Stimulated activated CD8-positive, alpha-beta memory T cell treated with anti-CD3 and anti-CD28 coated beads, Interleukin-4, amount 100 ng/mL, for 1 hour (primary cell): ENCODE measurements at places on chromosomes 3 and 15.

- no peak for DNase-seq
Observed at GRCh38 chr3:182609575-182610156, 183.6 kb upstream of the ATP11B start.

GRCh38 chr3:23004971-23005370 lies 198.2 kb upstream of the UBE2E2 start:
- DNase-seq, result no peak

- no peak for DNase-seq
Observed at GRCh38 chr3:128205558-128206145, 52.4 kb downstream of the EEFSEC start.

GRCh38 chr3:134852893-134853351 lies 57.9 kb downstream of the EPHB1 start:
- DNase-seq, result no peak

- no peak for DNase-seq
Observed at GRCh38 chr15:98387866-98388265, 260.5 kb upstream of the IGF1R start.

DNA sequence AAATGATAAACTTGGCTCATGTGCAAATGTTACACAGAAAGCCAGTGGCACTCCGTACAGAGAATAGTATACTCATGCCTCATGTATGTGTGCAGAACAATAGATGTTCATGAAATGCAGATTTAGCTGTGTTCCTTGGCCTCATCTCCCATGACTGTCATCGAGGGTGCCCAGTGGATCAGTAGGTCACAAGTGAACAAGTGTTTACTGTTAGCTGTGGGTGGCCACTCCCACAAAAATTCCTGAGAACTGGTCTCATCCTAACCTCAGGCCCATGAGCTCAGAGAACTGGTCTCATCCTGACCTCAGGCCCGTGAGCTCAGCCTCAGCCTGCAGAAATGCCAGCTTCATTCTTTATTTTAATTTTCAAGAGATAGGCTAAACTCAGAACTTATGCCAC lies 124.1 kb downstream of the GADL1 start:
- no peak for DNase-seq

DNA sequence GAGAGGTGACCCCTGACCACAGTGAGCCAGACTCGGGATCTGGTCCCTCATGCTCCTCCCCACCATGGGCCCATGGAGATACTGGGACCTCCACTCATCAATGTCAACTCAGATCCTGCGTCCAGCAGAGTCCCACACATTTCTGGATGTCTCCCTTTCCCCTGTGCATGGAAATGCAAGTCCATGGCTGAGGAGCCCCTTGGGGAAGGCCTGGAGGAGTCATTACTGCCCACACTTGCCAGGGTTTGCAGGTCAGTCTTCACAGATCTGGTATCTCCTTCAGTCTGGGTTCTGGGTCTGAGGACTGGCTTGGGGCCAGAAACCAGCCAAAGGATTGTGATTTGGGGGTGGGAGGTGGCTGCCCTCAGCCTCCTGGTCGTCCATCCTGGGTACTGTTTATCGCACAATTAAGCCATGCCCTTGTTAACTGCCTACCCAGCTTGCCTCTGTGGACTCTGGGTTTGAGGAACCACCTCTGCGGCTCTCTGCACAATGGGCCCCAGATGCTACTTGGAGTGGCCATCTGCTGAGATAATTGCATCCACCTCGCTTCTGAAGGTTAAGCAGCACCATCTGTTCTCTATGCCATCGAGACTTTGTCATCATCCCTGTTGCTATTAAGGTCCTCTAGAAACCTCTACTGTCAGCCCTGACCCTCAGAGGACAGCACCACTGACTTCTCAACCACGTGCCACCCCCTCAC lies 49.9 kb upstream of the KLF13 start:
- DNase-seq, result no peak

- DNase-seq, result no peak
Observed at GRCh38 chr3:178120367-178120766, 415.9 kb upstream of the KCNMB2 start.

DNA sequence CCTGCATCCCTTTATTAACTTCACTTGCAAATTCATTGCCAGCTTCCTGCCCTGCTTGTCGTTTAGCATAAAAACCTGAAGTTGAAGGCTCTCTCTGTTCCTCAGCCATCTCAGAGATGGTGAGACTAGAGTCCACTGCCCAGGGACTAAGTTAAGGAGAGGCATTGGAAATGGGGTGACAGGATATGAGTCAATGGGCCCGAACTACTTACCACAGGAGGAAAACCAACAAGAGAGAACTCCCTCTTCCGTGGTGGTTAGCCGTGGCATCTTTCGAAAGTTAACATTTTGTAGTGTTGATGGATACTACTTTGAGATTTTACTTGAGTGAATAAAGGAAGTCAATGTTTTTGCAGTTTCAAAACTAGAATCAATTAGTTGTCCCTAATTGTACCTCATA lies 65.3 kb downstream of the LRTM1 start:
- DNase-seq, result no peak

GRCh38 chr15:67593562-67593961 lies 51.1 kb downstream of the MAP2K5 start:
- DNase-seq, result no peak

GRCh38 chr15:87089551-87089950 lies 1009.9 kb downstream of the AGBL1 start:
- no peak for DNase-seq

DNA sequence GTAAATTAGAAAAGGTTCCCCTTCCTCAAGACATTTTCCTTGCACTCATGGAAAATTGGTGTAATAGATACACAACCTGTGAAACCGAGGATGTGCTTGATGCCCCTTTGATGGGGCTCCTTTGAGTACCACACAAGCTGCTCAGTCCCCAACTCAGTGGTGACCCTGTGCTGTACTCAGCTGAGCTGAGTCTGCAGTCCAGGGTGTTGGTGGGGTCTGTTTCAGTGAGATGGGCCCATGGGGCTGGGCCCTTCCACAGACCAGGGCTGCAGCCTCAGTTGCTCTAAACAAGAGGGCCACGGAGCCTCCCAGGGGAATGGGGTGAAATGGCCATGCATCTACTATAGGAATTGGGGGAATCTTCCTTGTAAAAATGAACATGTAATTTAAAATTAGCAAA lies 39.3 kb downstream of the KY start:
- DNase-seq, result no peak

DNA sequence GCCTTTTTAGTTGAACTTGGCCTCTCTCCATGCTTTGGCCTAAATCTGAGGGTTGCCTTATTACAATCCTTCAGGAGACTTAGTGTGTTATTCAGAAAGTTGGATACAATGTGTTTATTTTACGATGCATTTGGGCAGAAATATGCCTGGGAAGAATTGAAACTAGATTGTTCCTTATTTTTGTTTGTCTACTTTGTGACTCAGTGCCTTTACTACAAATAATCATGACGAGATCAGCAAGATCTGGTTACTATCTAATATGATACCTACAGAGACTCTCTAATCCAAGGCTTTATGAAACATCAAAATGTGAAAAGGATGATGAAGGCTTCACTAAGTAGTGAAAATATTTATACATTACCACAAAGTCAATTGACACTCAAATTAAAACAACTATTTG lies 82.2 kb downstream of the RBMS3 start:
- no peak for DNase-seq

DNA sequence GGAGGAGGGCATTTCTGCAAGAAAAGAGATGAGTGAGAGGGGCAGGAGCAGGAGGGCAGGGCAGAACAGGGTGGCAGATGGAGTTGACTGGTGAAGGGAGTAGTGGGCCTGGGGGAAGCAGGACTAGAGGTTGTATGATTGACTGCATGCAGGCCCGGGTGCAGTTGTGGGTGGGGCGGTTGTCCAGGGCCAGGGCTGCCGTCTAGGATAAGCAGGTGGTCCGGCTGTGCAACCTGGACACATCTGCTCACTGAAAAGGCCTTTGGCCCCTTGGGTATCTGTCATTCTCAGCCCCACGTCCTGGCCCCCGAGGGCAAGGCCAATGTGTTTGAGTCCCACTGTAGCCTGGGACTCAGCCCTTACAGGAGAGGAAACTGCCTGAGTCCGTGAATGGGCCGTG lies 25.4 kb downstream of the ALS2CL start:
- DNase-seq, result no peak

DNA sequence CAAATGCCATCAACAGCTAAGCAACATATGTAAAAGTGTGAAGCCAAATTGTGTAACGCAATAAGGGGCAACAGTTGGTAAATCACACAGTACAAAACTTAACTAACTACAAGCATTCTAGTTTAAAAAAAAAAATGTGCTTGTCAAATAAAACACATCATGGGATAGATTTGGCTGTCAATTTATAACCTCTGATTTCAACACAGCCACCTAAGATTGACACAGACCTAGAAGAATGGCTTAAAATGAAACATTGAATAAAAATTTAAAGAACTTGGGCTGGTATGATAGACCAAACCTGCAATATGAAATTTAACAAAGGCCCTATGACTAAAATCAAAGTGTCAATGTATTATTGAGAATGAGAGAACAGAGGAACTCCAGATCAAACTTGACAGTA lies 148.4 kb downstream of the NR1I2 start:
- no peak for DNase-seq

DNA sequence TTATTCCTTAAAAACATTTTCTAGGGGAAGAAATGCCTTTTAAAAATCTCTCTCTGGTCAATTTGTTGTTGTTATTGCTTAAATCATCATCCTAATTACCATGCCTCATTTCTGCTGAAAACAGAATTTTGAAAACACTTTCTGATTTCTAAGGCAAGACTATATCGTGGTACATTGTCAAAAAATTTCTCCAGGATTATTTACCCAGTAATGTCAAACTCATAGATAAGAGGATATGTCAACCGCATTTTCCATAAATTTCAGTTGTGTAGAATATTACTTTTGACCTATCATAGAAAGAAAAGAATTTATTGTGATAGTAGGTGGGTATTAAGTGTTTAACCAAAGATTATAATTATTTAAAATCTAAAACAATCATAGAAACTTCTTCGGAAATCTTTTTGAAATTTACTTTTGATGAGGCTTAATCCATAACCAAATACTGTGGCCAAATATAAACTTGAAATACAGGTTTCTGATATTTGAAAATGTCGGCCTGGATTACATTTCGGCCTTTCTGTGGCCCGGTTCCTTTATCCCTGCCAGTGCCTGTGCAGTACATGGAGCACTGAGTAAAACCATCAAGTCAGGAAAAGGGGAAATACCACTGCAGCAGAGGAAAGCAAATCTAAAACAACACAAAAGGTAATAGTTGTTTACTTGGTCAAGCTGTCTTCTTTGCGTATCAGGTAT lies 173.4 kb downstream of the MYRIP start:
- DNase-seq, result no peak

- DNase-seq, result no peak
Observed at GRCh38 chr3:69260216-69260787, 125.6 kb downstream of the FRMD4B start.

GRCh38 chr3:88312256-88312655 lies 162.5 kb downstream of the C3orf38 start:
- no peak for DNase-seq

GRCh38 chr3:101591071-101591470 lies 17.1 kb downstream of the PCNP start:
- no peak for DNase-seq

- DNase-seq, result no peak
Observed at GRCh38 chr3:56702490-56703315, 19.6 kb upstream of the TASOR start.

GRCh38 chr3:46542344-46542743 lies 23.8 kb downstream of the LRRC2 start:
- no peak for DNase-seq

- no peak for DNase-seq
Observed at GRCh38 chr15:57060799-57061198, 142.4 kb downstream of the TCF12 start.

DNA sequence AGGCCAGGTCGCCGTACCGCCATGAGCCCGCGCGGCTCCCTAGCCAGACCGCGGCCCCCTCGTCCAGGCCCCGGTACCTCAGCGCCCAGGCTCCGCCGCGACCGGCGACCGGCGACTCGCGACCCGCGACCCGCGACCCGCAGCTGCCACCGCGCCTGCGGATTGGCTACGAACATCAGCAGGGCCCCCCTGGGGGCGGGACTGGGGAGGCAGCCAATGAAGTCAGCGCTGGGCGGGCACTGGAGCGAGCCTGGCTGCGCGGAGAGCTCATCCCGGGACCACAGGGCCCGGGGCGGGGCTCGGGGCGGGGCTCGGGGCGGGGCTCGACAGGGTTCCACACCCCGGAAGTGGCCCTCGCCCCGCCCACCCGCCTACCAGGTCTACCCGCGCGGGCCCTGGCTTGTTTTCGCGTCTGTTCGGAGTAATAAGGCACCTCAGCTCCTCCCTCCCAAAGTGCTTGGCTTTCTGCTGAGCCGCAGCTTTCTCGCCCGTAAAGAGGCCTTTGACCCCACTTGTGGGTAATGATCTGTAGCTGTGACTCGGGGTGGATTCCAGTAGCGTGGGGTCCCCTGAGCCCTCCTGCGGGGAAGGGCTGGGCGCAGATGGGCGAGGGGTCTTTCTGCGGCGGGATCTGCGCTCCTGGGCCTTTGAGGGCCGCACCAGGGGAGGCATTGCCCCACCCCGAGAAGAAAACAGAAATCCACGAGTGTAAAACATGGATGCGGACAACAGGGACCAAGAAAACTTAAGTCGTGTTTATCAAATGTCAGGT lies at the start of gene LYSMD4:
TSS of gene LYSMD4 (minus strand) at position 170 of the 772 bp plus-strand sequence. CDS start 1,438 bp downstream, outside the sequence.
- peak; percentile 98 for DNase-seq

DNA sequence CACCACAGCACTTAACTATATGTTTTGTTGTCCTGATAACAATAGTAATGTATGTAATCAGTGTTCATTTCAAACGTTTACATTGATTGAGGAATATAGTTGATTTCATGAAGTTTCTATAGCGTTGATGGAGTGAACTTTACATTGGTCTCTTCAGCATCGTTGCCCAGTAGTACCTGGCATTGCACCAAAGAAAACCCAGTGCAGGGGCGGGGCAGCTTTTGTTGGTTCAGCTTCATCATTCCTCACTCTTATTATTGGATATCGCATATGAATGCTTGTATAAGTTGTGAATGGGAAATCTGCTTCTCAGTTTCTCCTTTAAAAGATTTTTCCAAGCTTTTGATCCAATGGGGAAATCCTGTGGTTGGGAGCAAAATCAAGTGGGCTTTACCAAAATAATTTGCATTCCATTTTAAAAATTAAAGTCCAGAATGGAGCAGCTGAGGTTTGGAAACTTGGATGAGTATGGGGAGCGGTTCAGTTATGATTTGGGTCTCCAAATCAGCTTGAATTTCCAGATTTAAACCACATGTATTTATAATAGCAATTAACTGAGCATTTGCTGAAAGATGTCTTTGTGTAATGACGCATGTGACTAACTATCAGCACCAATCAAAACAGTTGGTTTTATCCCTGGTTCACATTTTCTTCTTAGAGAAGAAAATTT lies 213.7 kb downstream of the ALCAM start:
- DNase-seq, result no peak

GRCh38 chr3:172908771-172909270 lies 158.3 kb downstream of the ECT2 start:
- no peak for DNase-seq
